Fibroblast of villous mesenchyme (primary cell): ENCODE measurements at places on chromosomes 16 and 17. TPM values are rescaled to one million over a fixed set of nuclear protein-coding genes. Genes with fewer than 3 reads are reported as not detected.

CFAP52 gene
- 0.43 TPM in 1 of 2 replicates, not detected in the other for total RNA-seq

LONP2 gene
- 49.9 and 79.9 TPM in 2 replicates for total RNA-seq

GNGT2 gene
- 0.32 TPM in 1 of 2 replicates, not detected in the other for total RNA-seq

NPLOC4 gene
- 96.7 and 108 TPM in 2 replicates for total RNA-seq

TBC1D3K gene
- not detected in 2 replicates for total RNA-seq

NPIPA8 gene
- under 0.01 and 0.32 TPM in 2 replicates for total RNA-seq

PRSS53 gene
- total RNA-seq, result 1.7 and 1.9 TPM in 2 replicates

HSD17B1 gene
- total RNA-seq, result 3.5 and 11.9 TPM in 2 replicates

CCL5 gene
- total RNA-seq, result under 0.01 TPM in 1 of 2 replicates, not detected in the other

KRT12 gene
- not detected in 2 replicates for total RNA-seq

SLC12A3 gene
- total RNA-seq, result not detected in 2 replicates

PRSS8 gene
- total RNA-seq, result under 0.01 TPM in 1 of 2 replicates, not detected in the other

CHD9NB gene
- 1.3 and 2.6 TPM in 2 replicates for total RNA-seq

PRR11 gene
- total RNA-seq, result 8.4 and 11.2 TPM in 2 replicates

LITAFD gene
- total RNA-seq, result not detected in 2 replicates

ZP2 gene
- total RNA-seq, result not detected in 2 replicates

SLC38A8 gene
- not detected in 2 replicates for total RNA-seq

TBC1D3I gene
- total RNA-seq, result 0.97 TPM in 1 of 2 replicates, not detected in the other

SYNGR3 gene
- 1.6 and 2.6 TPM in 2 replicates for total RNA-seq

CCL2 gene
- 63.8 and 99.3 TPM in 2 replicates for total RNA-seq

HYDIN gene
- total RNA-seq, result under 0.01 and 2.3 TPM in 2 replicates

ADGRG3 gene
- not detected in 2 replicates for total RNA-seq

ARHGDIG gene
- total RNA-seq, result 0.32 TPM in 1 of 2 replicates, not detected in the other

TNFRSF17 gene
- total RNA-seq, result not detected in 2 replicates

TP53TG3D gene
- 0.43 and 1.3 TPM in 2 replicates for total RNA-seq

TP53TG3C gene
- 0.43 TPM in 1 of 2 replicates, not detected in the other for total RNA-seq

ZFPM1 gene
- 2.6 TPM in 2 replicates for total RNA-seq

ZPBP2 gene
- not detected in 2 replicates for total RNA-seq

GUCY2D gene
- under 0.01 TPM in 1 of 2 replicates, not detected in the other for total RNA-seq

FBXL16 gene
- total RNA-seq, result under 0.01 TPM in 2 replicates

IFI35 gene
- 31.5 and 34.5 TPM in 2 replicates for total RNA-seq
